ENCODE measurements at places on chromosomes 7 and 10.

GRCh38 chr7:2959103-2959680 lies 84.5 kb downstream of the CARD11 start:
- no peak for DNase-seq

GRCh38 chr10:13308096-13308495 lies 8.2 kb upstream of the PHYH start:
- DNase-seq = no peak

DNA sequence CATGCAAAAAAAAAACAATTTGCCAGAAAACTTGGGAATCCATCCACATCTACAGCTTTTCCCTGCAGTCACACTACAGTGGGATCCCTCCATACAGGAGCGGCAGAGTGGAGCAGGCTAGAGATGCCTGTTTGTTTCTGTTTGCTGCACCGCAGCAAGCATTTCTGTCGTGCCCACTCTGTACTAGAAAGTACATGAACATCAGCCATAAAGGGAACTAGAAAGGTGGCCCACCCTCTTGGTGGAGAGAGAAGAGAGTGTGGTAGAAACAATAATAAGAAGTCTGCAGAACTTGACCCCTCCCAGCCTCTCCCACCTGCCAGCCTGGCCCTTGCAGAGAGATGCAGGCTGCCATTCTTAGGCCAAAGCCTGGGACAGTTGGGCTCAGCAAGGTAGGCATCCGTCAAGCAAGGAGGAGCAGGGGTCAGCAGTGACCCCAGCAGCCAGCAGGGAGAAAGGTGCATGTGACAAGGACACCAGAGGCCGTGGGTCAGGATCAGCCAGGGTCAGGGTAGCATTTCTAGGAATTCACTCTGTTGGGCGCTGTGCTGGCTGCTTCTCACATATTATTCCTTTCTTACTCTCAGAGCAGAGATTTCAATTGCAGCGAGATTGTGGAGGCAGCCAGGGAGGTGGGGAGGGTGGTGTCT lies 171.8 kb downstream of the EGFR start:
- DNase-seq = no peak

GRCh38 chr7:92366730-92367129 lies 80.6 kb upstream of the GATAD1 start:
- no peak for DNase-seq

DNA sequence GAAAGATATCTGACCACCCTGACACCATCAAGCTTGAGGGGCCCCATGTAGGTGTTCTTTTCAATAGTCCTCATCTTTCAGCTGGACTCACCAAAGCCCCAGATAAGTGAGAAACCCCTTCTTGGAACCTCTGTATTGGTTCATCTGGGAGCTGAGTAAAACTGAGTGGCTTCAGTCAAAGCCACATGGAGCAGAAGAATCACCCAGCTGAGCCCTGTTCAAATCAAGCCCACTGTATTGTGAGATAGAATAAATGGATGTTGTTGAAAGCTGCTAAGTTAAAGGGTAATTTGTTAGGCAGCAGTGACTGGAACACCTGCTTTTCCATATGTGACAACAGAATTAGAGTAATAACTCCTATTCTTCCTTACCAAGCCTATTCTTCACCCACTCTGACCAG lies 64.8 kb upstream of the SDK1 start:
- no peak for DNase-seq

DNA sequence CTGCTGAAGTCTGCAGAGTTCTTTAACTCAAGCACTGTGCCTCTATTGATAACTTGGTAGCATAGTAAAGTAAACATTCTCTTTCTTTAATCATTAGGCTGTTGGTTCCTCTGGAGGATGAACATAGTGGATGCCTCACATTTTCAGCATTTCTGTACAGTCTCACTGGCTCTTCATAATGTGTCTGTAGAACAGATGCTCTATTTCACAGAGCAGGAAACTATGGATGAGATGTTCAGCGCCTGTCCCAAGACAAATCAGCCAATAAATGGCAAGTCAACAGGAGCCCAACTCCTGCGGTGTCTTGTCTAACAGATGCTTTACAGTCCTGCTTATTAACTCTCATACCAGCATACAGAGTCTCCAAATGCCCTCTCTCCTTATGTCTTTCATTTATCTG lies 36.5 kb downstream of the NRBF2 start:
- DNase-seq = no peak

DNA sequence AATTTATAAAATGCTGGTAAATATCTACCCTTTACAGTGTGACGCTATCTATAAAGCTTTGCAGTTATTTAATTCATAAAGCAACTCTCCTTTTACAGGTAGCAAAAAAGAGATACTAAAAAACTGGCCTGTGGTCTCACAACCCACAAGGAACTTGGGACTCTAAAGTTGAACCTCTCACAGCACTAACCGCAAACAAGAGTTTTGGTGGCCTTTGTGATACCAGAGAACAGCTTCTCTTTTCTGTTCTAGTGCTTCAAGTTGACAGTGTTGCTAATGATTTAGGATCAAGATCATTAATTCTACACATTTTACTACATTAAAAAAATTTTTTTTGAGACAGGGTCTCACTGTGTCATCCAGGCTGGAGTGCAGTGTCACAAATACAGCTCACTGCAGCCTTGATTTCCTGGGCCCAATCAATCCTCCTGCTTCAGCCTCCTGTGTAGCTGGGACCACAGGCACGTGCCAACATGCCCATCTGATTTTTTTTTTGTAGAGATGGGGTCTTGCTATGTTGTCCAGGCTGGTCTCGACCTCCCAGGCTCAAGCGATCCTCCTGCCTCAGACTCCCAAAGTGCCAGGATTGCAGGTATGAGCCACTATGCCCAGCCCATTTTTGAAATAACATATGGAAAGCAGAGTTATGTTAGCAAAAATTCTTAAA lies 56.0 kb upstream of the ST8SIA6 start:
- DNase-seq = no peak

- DNase-seq = no peak
Observed at GRCh38 chr10:125766511-125766910, 9.1 kb downstream of the MMP21 start.

DNA sequence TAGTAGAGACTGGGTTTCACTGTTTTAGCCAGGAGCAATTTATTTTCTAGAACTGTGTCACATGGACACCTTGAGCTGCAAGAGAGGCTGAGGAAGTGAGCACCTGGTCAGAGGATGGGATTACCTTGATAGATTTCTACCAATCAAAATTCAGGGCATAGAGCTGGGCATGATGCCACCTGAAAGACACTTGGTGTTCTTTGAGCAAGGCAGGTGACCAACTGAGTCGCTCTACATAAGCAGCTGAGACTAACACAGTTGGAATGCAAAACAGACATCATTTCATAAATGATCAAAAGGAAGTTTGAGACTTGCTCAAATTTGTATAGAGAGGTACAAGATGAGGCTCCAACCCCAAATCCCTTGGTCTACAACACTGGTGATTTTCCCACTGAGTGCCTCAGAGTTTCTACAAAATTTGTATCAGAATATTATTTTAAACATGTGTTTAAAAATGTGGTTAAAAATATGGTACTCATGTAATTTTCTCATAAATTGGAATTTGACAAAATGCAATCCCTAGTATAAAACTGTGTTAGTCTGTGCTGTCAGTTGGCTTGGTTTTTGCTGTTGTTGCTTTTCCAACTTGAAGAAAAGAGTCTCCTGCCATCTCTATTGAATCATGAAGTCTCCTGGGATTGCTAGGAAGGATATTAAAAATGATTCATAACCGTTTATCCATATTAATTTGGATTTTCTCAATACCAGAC lies 156.4 kb upstream of the MDFIC start:
- no peak for DNase-seq

- no peak for DNase-seq
Observed at GRCh38 chr10:90787393-90788198, 70.2 kb downstream of the HTR7 start.

DNA sequence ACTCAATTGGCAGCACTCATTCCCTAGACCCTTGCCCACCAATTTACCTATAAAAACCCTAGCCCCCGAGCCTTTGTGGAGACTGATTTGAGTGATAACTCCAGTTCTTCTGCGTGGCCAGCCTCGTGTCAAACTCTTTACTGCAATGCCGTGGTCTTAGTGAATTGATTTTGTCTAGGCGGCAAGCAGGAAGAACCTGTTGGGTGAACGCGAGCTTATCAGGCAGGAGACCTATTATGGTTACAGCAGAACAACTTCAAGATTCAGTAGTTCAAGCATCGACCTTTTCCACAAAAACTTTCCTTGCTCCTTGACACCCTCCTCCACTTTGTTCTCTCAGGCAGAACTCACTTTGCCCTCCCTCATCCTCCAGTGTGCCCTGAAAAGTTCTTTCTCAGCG lies 12.2 kb downstream of the SSMEM1 start:
- DNase-seq = no peak

DNA sequence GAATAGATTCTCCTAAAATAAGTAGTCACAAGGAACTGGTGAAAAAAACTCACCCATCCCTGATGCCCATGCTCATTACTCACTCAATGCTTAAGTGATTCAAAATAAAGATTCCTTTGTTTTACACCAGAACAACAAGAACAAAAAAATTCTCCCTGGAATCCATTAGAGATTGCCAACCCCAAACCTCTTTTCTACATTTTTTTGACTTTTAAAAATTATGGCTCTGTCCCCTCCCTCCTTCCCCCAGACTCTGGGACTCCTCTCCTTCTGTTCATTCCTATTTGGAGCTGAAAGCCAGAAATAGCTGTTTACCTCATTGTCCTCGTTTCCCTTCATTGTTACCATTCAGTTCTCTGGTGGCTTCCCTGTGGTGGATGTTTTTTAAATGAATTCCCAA lies 63.2 kb upstream of the FHIP2A start:
- no peak for DNase-seq

GRCh38 chr10:48684463-48684791 lies 246 bp upstream of the WDFY4 start:
- no peak for DNase-seq

DNA sequence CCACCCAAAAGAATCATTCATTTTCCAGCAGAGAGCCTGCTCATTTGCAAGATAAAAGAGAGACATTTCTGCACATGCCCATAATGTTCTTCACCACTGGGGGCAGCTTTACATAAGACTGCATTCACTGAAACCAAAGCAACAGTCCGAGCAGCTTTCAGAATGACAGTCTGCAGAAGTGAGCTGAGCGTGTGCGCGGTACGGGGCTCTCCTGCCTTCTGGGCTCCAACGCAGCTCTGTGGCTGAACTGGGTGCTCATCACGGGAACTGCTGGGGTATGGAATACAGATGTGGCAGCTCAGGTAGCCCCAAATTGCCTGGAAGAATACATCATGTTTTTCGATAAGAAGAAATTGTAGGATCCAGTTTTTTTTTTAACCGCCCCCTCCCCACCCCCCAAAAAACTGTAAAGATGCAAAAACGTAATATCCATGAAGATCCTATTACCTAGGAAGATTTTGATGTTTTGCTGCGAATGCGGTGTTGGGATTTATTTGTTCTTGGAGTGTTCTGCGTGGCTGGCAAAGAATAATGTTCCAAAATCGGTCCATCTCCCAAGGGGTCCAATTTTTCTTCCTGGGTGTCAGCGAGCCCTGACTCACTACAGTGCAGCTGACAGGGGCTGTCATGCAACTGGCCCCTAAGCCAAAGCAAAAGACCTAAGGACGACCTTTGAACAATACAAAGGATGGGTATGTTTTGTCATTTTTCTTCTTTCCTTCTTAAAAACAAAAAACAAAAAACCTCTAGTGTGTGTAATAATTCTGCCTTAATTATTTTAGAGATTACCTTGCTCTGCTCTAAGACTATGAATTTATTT lies at the start of gene LRRTM3:
TSS of gene LRRTM3 (plus strand) at position 141 of the 820 bp plus-strand sequence.
- DNase-seq = peak; percentile 69

DNA sequence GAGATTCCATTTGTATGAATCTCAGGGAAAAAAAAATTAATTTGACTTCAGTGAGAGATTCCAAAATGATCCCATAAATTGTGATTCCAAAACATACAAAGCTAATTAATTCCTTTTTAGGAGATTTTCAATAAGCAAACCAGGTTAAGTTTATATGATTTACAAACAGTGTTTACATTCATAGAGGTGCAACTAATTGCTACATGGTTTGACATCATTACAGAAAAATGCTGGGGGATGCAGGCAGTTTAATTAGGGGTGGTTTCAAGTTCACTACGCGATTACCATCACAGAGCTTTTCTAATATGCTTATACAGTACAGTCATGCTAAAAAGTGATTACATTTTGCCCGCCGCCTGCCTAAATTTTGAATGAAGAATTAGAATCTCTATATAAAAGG lies 143.2 kb upstream of the MGMT start:
- no peak for DNase-seq

- DNase-seq = no peak
Observed at GRCh38 chr7:136870866-136871487, 2.5 kb downstream of the CHRM2 start.

- no peak for DNase-seq
Observed at GRCh38 chr7:29330136-29330535, 135.6 kb downstream of the CHN2 start.

DNA sequence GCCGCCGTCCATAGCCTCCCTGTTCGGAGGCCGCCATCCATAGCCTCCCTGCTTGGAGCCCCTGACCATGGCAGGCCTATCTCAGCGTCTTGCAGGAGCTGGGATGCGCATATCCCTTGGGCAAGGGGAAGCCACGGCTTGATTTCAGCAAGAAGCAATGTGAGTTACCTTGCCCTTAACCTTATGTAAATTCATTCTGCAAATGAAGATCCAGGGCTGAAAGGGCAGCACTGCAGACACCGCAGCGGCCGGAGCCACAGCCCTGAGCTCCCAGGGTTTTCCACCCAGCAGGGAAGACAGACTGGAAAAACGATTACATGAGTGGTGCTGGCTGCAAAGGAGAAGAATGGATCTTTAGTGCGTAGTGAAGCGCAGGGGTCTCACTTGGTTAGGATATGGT lies 95.8 kb downstream of the SEC61G start:
- no peak for DNase-seq

GRCh38 chr7:39824456-39825200 lies 125.4 kb upstream of the CDK13 start:
- no peak for DNase-seq

DNA sequence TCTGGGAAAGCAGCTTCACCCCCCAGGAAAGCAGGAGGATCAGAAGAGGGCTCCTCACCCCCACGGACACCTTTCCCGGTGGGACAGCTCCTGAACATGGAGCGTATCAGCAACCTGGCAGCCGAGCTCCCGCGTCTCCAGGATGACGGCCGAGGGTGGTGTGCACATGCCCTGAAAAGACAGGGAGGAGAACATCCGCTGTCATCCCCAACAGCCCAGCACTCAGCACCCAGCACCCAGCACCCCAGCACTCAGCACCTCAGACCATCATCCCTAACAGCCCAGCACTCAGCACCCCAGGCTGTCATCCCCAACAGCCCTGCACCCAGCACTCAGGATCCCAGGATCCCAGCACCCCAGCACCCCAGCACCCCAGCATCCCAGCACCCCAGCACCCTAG lies 3.9 kb upstream of the CFAP46 start:
- no peak for DNase-seq

GRCh38 chr10:113427236-113427735 lies 125.6 kb upstream of the HABP2 start:
- DNase-seq = no peak

DNA sequence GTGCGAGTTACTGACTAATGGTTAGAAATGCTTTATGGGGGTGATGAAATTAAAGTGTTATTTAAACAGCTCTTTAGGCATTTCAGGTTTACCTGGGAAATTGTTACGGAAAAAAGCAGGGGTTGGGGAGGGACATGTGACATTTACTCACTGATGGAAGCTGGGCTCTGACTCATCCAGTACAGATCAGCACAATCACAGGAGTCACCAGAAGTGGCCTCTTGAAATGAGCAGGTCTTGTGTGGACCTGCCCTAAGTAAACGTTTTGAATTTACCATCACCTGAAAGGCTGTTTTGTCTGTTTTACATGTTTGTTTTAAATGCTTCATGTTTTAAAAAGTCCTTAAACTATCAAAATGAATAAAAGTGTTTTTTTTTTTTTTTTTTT lies 2.3 kb downstream of the GLRX3 start:
- no peak for DNase-seq

Measured in astrocyte of the cerebellum (primary cell).